ENCODE measurements at places on chromosomes 1 and 21.

GRCh38 chr1:178434360-178434759, 62.4 kb downstream of the CLEC20A start:
- no peak for DNase-seq

- no peak for DNase-seq
These were observed 1.9 kb upstream of the IRF2BP2 start for GRCh38 chr1:234611847-234612351.

DNA sequence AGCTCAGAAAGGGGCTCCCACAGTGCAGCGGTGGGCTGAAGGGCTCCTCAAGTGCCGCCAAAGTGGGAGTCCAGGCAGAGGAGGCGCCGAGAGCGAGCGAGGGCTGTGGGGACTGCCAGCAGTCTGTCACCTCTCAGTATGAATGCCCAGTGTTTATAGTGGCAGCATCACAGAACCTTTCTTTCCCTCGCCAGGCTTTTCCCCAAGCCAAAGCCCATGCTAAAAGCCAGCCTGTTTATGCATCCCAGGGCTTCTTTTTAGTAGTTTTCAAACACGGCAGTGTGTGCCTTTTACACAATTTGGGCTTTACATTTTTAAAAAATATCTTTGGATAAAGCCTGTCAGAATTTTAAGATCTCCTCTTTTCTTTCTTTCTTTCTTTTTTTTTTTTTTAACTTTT, 70.6 kb downstream of the CENPF start:
- DNase-seq, result no peak

GRCh38 chr1:31798433-31799195, 17.2 kb downstream of the SPOCD1 start:
- no peak for DNase-seq

- DNase-seq, result no peak
These were observed 63.7 kb upstream of the IGSF5 start for GRCh38 chr21:39681257-39681656.

GRCh38 chr21:17444828-17445227, 68.0 kb upstream of the CXADR start:
- DNase-seq, result no peak

DNA sequence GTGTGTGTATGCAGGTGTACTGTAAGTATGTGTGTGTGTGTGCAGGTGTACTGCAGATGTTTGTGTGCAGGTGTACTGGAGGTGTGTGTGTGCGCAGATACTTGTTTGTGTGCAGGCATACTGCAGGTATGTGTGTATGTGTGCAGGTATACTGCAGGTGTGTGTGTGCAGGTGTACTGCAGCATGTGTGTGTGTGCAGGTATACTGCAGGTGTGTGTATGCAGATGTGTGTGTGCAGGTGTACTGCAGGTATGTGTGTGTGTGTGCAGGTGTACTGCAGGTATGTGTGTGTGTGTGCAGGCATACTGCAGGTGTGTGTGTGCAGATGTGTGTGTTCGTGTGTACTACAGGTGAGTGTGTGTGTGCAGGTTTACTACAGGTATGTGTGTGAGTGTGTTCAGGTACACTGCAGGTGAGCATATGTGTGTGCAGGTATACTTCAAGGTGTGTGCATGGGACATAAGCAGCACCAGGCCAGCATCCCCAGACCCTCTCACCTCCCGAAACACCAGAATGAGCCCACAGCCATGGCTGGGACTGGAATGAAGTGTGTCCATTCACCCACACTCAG, 97.5 kb downstream of the DMRTB1 start:
- DNase-seq, result no peak

GRCh38 chr1:246772686-246773085, 48.5 kb downstream of the SCCPDH start:
- DNase-seq, result no peak

DNA sequence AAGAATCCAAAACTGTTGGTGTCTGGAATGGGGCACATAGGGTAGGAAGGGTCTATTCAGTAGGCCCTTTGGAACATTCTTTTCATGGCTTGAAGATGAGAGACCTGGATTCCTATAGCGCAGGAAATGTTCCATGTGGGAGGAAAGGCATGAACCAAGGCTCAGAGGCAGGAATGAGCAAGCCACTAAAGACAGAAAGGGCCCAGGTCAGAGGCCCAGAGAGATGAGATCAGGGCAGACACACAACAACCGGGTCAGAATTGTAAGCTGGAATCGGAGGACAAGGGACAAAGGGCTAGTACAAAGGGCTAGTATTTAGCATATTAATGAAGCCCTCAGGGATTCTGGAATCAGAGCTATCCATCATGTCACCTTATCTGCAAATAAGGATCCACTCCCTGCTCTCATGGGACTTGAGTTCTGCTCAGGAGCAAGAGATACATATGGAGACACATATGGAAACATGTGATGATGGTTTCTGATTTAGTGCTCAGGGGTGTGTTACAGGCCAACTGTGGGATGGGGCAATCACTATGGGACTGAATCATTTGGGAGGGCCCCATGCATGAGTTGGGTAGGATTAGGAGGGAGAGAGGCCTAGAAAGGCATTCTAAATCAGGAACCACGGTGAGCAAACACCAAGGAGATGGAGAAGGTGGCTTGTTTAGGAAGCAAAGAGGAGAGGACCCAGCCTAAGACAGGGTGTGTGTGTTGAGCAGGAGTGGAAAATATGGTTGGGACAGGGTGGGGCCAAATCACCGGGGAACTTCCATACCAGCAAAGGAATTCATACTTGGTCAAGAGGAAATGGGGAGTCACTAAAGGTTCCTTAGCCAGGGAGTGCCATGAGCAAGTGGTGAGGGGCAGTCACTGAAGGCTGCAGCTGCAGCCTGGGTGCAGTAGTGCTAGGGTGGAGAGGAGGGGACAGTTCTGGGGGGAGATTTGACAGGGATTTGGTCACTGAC, 8.6 kb downstream of the NECTIN4 start:
- DNase-seq, result no peak

GRCh38 chr1:112296908-112297307, 99.1 kb upstream of the CTTNBP2NL start:
- no peak for DNase-seq

DNA sequence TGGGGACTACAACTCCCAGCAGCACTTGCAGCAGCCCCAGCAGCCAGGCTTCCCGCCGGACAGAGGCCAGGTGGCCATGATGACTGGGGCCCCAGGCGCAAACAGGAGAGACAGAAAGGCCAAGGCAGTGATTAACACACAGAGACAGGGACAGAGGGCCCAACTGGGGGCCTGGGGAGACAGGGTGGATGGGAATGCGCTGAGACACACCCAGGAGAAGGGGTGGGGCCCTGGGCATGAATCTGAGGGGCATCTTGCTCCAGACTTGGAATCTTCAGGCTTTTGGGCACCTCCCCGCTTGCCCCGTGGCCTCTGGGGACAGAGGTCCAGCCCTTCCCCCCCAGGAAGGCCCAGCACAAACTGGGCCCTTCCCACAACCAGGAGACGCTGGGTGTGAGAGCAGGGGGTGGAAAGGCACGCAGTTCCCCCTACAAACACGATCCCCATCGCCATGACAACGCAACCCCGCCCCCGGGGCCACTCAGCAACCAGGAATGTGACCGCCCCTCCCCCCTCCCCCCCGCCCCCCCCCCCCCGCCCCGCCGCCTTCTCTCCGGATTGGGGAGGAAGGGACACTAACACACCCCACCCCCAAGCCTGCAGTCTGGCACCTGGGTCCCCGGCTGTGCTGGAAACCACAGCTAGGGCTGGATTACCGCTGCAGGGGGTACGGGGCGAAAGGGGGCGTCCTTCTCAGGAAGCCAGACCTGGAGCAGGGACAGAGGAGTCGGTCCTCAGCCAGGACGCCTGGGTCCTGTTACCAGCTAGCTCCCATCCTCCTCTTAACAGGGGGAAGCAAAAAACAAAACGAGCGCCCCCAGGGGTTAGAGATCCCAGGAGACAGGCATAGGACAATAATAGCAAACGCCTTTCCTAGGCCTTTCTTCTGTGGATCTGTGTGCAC, 4.5 kb downstream of the HDGF start:
- DNase-seq, result peak; percentile 88

DNA sequence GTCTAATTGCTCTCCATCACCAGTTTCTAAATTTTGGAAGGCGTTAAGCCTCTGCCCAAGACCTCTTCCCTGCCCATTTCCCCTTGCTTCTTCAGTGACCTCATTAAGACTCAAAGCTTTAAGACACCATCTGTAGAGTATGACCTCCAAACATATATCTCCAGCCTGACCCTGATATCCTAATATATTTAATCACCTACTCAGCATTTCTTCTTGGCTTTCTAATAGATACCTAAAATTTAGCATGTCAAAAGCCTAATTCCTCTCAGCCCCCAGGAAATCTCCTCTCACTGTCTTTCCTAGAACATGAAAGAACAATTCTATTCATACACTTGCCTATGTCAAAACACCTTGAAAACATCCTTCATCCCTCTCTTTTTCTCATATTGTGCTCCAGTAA, 235.5 kb upstream of the HOOK1 start:
- DNase-seq, result no peak

GRCh38 chr1:90621986-90622385, 95.1 kb downstream of the BARHL2 start:
- DNase-seq, result no peak

DNA sequence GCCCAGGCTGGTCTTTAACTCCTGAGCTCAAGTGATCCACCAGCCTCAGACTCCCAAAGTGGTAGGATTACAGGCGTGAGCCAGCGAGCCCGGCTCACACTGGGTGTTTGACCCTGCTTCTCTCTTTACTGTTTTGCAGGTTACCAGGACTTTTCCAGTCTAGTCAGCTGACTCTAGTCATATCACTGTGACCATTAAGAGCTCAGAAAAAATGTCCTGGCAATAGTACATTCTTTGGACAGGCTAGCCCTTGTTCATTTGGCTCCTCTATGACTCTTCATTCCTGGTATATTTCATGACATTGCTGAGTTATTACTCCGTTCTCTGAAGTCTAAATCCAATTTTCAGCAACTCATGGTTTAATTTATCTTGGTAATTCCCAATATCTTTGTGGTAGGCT, 8.0 kb upstream of the CA6 start:
- no peak for DNase-seq

- DNase-seq, result no peak
These were observed 9.5 kb downstream of the SH3BP5L start for GRCh38 chr1:248816042-248816851.

GRCh38 chr1:197915862-197916499, 1.2 kb upstream of the LHX9 start:
- DNase-seq, result no peak

DNA sequence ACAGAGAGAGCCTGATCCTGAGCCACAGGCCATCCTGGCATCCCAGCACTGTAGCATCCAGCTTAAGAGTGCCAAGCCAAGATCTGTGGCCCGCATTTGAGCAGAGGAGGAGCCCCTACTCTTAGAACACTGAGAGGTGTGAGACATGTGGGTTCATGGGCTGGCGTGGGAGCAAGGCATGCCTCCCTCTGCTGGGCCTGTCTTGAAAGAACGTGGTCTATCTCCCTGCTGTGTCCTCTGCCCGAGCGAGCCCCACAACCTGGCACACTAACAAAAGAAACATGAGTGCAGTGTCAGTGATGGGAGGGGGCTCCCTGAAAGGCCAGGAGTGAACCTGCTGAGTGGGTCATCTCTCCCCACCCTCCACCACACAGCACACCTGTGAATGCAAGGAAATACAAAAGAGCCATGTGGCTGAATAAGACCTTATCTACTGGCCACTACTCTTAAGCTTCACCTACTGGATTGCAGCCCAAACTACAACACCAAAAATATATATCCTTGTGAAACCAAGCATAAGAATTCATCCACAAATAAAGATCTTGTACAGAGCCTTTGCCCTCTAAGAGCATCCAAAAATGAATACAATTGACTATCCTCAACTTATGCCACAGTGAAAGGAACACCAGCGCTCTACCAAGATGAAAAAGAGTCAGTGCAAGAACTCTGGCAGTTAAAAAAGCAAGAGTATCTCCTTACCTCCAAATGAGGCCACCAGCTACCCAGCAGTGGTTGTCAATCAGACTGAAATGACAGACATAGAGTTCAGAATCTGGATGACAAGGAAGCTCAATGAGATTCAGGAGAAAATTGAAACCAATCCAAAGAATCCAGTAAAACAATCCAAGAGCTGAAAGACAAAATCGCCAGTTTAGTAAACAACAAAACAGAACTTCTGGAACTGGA, 259.4 kb upstream of the DAB1 start:
- no peak for DNase-seq

DNA sequence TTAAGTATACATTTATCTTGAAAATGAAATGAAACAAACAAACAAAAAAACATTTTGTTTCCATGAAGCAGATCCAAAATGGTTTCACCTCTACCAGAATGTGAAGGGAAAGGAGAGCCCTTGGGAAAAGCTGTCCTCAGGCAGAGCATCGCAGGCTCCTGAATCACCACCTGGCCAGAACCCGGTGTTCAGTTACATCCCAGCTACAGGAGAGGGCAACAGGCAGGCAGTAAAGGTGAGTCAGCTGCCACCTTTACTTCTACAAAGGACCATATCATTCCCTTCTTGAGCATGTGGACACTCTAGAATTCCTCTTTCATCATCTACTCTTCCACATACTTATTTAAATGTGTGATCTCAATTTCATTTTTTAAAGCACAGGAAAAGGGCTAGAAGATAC, 151.2 kb downstream of the PIGK start:
- DNase-seq, result no peak

GRCh38 chr1:115170961-115171392, 81.7 kb upstream of the TSPAN2 start:
- no peak for DNase-seq

- DNase-seq, result no peak
These were observed 51.1 kb upstream of the NEK2 start for GRCh38 chr1:211726467-211726995.

GRCh38 chr1:100717218-100717617, 2.3 kb upstream of the VCAM1 start:
- DNase-seq, result no peak

DNA sequence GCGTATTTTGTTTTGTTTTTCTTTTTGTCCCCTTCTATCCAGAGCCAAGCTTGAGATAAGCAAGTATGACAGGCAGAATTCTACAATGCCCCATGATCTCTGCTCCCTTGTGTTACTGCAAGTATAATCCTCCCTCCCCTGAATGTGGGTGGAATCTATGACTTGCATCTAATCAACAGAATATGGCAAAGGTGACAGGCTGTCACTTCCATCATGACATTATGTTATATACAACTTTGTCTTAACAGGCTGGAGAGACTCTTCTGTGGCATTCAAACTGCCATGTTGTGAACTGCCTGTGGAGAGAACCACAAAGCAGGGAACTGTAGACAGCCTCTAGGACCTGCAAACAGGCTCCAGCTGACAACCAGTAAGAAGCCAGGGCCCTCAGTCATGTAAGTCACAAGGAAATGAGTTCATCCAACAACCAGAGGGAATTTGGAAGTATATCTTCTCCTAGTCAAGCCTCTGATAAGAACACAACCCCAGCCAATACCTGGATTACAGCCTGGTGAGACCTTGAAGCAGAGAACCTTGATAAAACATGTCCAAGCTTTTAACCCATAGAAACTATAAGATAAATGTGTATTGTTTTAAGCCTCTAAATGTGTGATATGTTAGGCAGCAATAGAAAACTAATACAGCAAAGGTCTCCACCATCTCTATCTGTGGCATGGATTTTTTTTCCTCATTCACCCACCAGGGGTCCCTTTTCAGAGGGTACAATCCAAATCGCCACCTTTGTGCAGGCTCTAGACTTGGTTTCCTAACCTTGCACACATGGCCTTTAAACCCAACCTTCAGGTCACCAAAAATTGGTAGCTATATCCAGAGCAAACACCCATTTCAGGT, 5.7 kb upstream of the C1orf162 start:
- no peak for DNase-seq
